ENCODE measurements at places on chromosomes 6 and 20.

DNA sequence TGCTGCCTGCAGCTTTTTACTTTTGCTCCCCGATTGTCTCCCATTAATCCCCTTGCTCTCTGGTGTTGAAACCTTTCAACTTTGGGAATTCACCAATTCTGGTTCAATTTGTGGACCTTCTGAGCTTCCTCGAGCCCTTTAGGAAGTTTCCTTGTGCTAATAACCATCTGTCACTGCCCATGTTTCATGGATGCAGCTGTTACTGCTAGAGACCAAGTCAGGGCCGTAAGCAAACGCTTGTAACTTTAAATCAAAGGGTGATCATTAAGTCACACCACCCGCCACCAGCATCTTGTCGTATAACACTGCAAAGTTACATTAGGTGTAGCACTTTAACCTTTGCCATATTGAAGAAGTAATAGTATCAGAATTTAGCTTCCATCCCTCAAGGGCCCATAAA, 268.3 kb upstream of the SASH1 start:
- DNase-seq: no peak

DNA sequence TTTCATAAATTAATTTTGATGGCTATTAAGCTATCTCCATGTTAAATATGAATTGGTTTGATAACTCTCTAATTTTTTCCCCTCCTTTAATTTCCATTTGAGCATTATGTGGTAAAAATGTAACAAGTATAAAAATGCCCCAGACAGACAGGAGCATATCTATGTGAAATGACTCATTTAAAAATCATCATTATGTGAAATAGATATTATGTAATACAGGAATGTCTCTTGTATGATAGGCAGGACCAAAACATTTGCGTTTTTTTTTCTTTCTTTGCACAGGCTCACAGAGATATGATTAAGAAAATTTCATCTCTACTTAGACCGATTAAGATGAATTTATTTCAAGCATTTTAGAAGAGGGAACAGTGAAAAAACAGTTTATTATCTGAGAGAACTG, 95.8 kb downstream of the AKAP7 start:
- DNase-seq: no peak

GRCh38 chr6:138499303-138500018, at the start of gene NHSL1:
NHSL1 (minus strand) TSS chr6:138499494; CDS start chr6:138499290, 204 bp downstream.
- no peak for DNase-seq

DNA sequence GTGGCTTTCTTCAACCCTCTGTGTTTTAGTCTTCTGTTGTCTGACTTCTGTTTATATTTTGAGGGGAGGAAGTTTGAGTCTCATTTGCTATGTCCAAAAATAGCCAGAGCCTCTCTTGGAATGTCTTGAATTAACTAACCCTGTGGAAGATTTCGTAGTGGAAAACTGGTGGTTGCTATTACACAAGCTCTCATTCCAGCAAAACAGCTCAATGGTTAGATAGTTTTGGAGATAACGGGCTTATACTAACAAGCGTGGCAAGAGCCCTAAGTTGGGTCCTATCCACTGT, 1.6 kb downstream of the CCN2 start:
- no peak for DNase-seq

GRCh38 chr20:26208296-26209091, 511.8 kb upstream of the ZNF337 start:
- no peak for DNase-seq

GRCh38 chr6:19159561-19159960, 677.6 kb upstream of the ID4 start:
- no peak for DNase-seq

- DNase-seq: no peak
Measured at GRCh38 chr20:57310821-57311514, 18.6 kb upstream of the SPO11 start.

GRCh38 chr6:103870970-103871369, 988.7 kb downstream of the HACE1 start:
- DNase-seq: no peak

GRCh38 chr6:139570166-139570565, 195.7 kb upstream of the CITED2 start:
- no peak for DNase-seq

DNA sequence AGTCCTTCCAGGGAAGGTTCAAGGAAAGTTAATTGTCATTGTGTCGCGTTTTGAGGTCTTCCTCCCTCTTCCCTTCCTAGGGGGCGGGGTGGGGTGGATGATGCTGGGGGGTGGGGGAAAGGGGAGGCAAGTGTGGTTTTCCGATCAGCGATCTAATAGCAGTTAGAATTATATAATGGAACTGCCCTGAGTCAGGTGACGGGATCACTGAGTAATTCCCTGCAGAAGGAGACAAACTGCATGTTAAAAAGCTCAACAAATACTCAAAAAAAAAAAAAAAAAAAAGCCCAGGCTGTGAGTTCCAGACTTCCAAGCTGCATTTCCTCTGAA, 240.4 kb downstream of the PHACTR1 start:
- no peak for DNase-seq

- DNase-seq: peak; percentile 31
Measured at GRCh38 chr6:13194852-13195251, 133.5 kb downstream of the TBC1D7 start.

DNA sequence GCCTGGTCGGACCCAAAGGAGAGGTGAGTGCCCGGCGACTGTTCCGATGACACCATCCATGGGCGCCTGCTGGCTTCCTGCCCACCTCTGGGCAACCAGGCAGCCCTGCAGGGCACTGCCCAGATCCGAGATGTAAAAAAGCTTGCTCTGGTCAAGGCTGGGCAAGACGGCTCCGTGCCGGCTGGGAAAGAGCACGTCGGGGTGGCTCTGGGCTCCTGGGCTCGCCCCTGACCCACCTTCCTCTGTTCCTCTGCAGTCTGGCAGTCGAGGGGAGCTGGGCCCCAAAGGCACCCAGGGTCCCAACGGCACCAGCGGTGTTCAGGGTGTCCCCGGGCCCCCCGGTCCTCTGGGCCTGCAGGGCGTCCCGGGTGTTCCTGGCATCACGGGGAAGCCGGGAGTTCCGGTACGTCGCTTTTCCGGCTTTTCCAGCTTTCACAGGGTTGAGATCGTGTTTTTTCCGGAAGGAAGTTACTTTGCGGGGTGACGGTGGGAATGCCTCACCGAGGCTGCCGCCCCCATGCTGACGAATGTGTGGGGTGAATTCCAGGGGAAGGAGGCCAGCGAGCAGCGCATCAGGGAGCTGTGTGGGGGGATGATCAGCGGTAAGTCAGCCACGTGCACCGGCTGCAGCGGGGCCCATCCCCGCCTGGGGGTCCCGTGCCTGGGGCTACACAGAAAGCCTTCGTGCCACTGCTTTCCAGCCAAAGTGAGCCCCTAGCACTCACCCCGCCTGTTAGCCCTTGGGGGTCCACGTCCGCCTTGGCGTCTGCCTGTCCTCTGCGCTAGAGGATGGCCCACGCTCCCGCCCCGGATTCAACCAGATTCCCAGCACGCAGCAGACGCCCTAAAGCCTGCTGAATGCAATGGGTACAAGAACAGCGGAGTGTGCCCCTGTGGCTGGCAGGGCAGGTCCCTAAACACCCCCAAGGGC, 19.3 kb downstream of the COL9A3 start:
- no peak for DNase-seq

DNA sequence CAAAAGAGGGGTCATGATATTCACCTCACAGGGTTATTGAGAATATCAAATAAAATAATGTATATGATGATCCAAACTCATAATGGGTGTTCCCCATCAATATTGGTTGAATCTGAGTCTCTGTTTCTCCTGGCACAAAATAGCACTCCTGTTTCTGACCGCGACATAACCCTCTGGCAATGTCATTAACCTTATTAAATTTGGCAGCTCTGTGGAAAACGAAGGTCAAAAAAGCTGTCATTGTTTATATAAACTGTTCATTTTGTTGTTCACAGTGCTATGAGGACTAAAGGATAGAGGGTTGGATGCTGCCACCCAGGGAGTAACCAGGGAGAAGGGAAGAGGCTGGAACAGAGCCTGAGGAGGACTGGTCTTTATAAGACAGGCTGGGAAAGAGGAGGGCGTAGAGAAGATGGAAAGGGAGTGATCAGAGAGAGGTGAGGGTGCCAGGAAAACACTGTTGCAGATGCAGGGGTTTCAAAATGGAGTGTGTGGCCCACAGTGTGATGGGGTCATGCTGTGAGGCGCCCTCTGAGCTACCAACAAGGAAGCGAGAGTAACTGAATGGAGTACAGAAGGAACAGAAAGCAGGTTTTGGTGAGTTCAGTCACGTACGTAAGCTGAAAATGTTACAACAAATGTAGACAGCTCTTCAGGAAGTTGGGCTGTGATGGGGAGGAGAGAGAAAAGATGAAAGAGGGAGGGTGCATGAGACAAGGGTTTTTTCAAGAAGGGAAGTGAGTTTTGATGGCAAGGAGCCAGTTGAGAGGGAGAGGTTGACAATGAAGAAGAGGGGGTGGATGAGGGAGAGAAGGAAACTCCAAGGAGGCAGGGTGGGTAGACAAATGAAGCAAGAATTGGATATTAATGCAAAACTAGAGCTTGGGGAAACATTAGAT, 251.6 kb upstream of the TAB2 start:
- peak; percentile 51 for DNase-seq

DNA sequence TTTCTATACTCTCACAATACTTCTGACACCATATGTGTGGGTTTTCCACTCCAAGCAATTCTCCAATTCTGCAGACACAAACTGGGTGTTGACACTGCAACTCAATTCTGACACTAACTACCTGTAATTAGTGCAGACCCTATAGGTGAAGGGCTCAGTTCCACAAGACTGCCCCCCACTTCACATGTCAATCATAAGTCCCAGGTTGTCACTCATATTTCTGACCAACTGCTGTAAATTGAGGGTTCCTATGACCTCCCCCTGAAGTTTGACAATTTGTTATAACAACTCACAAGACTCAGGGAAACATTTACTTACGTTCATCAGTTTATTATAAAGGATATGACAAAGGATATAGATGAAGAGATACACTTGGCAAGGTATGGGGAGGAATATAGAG, 18.3 kb downstream of the GPX6 start:
- no peak for DNase-seq

- DNase-seq: no peak
Measured at GRCh38 chr20:43508604-43509040, 1.1 kb downstream of the L3MBTL1 start.

GRCh38 chr6:168683621-168684020, 242.6 kb downstream of the SMOC2 start:
- no peak for DNase-seq

- no peak for DNase-seq
Measured at GRCh38 chr6:17454316-17455005, 61.1 kb downstream of the CAP2 start.

DNA sequence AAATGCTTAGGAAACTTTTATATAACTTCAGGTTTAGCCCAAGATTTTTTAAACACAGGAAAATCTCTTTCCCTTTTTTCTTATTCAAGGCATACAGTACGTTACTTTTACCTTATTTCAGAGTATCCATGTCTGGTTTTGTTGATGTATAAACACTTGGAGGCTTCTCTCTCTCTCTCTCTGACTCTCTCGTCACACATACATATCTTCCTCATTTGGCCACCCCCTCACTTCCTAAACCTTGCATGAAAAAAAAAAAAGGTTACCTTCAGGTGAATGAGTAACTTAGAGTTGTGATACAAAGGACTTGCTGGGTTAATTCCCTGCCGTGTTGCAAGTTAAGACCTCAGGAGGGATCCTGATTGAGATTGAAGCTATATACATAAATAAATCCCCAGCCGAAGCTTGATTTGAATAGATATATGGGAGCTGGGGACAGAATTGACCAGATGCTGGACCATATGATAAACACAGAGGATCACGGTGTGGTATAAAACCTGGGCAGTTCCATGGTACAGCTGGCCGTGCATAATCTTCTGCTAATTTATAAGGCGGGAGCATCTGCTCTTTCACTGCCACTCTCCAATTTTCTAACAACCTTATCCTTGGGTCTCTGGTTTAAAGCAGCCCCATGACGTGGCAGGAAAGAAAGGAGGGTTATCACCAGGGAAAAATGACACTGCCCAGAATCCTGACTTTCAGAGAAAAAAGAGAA, 55.1 kb upstream of the IL20RA start:
- DNase-seq: no peak

DNA sequence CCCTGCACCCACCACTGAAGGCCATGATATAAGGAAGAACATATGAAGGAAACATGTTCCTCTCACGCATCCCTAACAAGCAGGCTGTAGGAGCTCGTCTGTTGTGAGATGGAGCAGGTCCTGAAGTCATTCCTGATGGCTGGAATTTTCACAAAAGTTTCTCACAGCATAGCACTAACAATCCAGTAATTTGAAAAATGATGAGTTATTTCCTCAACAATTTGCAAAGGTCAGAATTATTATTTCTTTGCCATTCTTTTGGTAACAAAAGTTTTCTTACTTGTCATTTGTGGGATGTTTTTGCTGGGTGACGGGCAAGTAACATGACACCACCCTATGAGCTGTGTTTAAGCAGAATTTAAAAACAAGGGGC, 27.6 kb upstream of the FRMD1 start:
- DNase-seq: no peak

DNA sequence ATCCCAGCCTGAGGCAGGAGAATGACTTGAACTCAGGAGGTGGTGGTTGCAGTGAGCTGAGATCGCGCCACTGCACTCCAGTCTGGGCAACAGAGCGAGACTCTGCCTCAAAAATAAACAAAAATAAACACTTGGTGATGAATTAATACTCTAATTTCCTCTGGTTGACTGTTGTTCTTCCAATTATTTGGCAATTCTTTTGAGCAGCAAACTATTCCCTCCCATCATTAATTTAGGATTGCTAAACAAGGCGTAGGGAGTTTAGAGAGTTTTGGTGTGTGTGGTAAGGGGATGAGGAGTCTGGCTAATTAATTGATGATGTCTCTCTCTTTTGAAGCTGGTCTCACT, 2.7 kb upstream of the ID1 start:
- DNase-seq: no peak

DNA sequence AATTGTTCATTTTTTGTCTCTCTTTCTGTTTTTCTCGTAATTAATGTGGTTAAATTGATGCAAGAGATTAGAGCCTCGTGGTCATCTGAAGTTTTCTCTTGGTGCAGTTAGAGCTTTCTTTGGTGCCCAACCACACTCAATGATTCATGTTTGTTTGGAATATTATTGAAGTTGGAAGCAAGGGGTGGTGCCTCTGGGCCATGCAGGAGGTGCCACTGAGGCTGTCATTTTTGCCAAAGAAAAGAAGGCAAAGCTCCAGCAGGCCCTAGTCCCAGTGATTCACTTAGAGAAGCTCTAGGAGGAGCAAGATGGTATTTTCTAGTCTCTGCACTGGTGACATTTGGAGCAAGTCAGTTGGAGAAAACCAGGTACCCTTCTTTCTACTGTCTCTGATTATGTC, 144.5 kb upstream of the RALGAPA2 start:
- DNase-seq: no peak

All from activated CD4-positive, alpha-beta T cell treated with anti-CD3 and anti-CD28 coated beads, Interleukin-10, Interleukin-2, amounts not matched to agents 100 ng/mL and 50 ng/mL, durations not matched to agents 16 hours and 8 hours (primary cell).